Skin of body (tissue), 3 donors: ENCODE measurements at places on chromosomes 3 and 15. TPM values are rescaled to one million over a fixed set of nuclear protein-coding genes. Genes with fewer than 3 reads are reported as not detected.

DNA sequence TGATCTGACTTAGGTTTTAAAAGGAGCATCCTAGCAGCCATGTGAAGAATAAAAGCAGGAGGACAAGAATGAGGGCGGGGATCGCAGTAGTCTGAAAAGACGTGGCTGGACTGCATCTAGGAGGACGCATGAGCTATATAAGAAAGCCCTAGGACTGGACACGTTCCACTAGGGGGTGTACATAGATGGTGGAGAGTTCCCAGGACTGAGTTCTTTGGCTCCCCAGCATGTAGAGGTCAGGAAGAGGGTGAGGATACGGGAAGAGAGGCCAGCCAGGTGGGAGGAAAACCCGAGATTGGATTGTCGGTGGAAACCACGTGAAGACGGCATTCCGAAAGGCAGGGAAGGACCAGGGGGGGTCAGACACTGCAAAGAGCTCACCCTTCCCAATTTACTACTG is 64.2 kb upstream of the CFAP161 start:
- no peak for DNase-seq

MB21D2 gene
- 14.4 TPM for total RNA-seq

DNA sequence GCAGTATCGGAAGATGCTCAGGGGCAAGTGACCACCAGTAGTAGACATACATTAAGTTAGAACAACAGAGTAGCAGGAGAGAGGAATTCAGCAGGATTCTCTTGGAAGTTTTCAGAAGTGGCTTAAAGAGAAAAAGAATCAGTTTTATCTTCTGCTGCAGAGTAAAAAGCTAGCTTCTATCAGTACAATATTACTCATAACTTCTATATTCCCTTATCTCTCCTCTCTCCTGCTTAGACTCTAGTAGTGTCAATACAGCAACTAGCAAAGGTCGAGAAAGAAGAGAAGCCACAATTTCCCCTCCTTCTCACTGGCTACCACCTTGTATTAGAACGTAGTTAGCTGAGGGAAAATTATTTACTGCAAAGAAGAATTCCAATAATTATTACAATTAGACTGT is 539.7 kb downstream of the DIPK2A start:
- DNase-seq, result no peak

GRCh38 chr15:44802336-44802735 is 66.0 kb downstream of the TRIM69 start:
- DNase-seq, result no peak

DNA sequence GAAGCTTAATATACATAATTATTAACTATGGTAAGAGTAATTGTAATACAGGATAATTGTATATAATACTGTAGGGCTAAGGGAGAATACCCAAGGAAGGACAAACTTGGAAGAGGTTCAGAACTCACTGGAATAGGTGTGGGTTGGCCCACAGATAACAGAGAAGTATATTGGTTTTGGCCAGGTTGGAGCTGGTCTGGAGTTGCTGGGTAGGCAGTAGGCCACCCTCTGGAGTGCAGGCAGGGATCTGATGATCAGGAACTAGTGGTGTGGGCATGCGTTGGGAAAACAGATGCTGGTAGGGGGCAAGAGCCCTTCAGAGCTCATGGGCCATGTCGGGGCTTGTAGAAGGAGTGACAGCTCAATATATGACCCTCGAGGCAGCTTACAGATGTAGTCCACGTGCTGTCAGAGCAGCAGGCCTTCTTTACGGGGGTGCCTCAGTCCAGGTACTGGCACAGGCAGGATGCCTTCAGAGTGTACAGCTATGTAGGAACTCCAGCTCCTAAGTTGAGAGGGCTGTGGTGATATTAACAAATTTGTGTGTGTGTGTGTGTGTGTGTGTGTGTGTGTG is 12.4 kb downstream of the IREB2 start:
- no peak for DNase-seq
